ENCODE measurements at places on chromosomes 5 and 9. TPM values are rescaled to one million over a fixed set of nuclear protein-coding genes. Genes with fewer than 3 reads are reported as not detected.
A peak's percentile ranks its signal among the peaks of the same experiment; 100 is the strongest.

- DNase-seq, result no peak
Measured at GRCh38 chr5:116847960-116848359, 273.3 kb upstream of the SEMA6A start.

GRCh38 chr5:103456476-103456875 lies 106.1 kb downstream of the NUDT12 start:
- no peak for DNase-seq

- no peak for DNase-seq
Measured at GRCh38 chr9:107969141-107969540, 479.6 kb upstream of the KLF4 start.

- no peak for DNase-seq
Measured at GRCh38 chr5:67297376-67297775, 100.8 kb upstream of the CD180 start.

DNA sequence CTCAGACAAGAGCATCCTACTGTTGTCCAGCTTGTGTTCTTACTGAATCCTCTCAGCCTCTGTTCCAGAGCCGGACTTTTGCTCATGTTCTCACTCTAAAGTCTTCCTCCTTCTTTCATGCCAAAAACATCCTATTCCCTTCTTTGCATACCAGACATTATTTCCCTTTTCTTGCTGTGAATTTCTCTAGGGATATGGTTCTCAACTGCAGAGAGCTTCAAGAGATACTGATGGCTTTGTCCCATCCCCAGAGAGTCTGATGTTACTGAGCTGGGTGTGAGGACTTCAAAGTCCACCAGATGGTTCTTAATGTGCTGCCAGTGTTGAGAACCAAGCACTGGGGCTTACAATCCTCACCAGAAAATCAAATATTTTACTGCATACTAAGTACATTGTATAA lies 98.6 kb upstream of the FER start:
- DNase-seq, result no peak

- no peak for DNase-seq
Measured at GRCh38 chr5:138829341-138829740, 45.8 kb downstream of the LRRTM2 start.

DNA sequence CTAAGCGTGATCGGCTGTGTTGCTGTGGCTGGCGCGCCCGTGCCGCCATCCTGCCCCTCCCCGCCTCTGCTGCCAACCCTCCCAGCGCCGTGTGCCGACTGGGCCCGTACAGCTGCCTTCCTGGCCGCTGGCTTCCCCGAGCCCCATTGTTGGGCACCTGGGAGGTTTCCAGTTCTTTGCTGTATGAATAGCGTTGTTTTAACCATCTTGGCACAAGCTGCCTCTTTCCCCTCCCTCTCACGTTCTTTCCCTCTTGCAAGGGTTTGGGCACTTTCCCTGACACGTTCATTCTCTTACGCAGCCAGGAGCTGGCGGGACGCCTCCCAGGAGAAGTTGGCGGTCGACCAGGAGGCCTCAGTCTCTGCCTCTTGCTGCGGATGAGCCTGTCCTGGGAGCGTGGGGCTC lies 43.1 kb upstream of the RXRA start:
- DNase-seq, result no peak

GRCh38 chr5:141811287-141812155 lies 66.7 kb downstream of the PCDH1 start:
- DNase-seq, result peak; percentile 89

DNA sequence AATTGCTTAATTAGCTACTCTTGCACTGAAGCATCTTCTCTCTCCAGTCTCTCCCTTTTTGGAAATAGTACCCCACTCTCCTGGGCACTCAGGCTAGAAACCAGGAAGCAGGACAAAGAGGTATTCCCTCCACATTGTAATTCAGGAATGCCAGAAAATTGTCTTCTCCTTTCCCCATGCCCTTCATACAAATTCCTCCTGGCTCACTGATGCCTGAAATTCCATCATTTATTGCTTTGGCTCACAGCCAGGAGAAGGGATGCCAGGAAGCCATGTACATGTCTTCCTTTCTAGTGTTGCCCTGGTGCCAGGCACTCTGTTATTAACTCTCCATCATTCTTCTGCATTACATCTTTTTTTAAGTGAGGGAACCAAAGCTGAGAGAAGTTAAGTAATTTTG lies 716.5 kb upstream of the C9orf72 start:
- DNase-seq, result no peak

GRCh38 chr9:75200892-75201470 lies 112.7 kb downstream of the OSTF1 start:
- no peak for DNase-seq

UNC5A gene
- 1.8 TPM for total RNA-seq

DMGDH gene
- total RNA-seq, result 0.73 TPM

ADGRD2 gene
- total RNA-seq, result not detected
